ENCODE measurements at places on chromosomes 12 and 14.

DNA sequence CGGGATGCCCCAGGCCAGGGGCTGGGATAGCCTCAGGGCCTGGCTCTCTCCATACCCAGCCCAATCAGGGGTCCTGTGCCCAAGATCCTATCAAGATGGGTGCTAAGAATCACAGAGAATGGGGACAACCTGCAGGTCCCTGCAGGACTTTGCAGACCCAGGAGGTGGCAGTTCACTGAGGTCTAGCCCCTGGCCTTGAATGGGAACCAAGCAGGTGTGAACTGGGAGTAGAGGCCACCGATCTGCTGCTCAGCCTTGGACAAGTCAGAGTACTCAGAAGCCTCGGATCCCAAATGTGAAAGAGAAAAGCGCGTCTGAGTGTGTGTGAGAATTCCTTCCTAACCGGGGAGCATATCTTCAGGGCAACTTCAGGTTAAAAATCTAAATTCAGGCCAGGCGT lies 76.2 kb downstream of the ARL6IP4 start:
- DNase-seq, result no peak

- DNase-seq, result no peak
These were observed 205.5 kb downstream of the CHST11 start for GRCh38 chr12:104662203-104662602.

- DNase-seq, result no peak
These were observed 30.5 kb downstream of the SLC24A4 start for GRCh38 chr14:92353447-92353846.

DNA sequence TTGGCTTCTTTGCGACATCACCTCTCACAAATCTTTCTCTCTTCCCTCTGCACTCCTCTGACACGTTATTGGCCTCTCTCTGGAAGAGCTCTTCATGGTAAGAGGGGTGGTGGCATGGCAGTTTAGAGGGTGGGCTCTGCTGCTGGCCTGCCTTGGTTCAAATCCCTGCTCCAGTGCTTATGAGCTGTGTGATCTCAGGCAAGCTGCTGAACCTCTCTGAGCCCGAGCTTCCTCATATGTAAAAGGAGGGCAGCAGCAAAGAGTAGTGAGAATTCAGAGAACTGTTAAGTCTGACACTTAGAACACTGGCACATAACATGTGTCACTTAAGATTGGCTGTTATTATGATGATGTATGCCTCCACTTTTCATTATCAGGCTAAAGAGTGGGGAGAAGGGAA lies 118.3 kb downstream of the RBM19 start:
- no peak for DNase-seq

DNA sequence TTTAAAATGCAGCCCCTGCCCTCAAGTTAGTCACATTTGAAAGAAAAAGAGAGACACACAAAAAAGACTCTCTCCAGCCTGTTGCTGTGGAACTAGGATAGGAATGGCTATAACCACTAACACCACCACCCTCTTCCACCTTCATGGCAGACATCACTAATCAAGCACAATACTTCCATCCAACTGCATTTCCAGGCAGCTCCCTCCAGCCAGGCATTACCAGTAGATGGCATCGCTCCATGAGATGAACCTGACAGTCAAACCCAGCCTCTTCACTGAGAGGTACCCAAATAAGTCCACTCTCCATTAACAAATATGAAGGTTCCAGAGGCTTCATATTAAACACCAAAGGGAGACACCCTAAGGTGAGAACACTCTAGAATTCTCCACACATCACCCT lies 24.4 kb downstream of the SLC8B1 start:
- DNase-seq, result no peak

- DNase-seq, result no peak
These were observed 22.9 kb downstream of the KRT18 start for GRCh38 chr12:52971679-52972329.
